ENCODE measurements at places on chromosomes 1 and 21. TPM values are rescaled to one million over a fixed set of nuclear protein-coding genes. Genes with fewer than 3 reads are reported as not detected.

OR2T33 gene
- not detected for total RNA-seq

TPTE gene
- not detected for total RNA-seq

MIS18A gene
- total RNA-seq: 15.6 TPM

CIART gene
- 1.8 TPM for total RNA-seq

DNA sequence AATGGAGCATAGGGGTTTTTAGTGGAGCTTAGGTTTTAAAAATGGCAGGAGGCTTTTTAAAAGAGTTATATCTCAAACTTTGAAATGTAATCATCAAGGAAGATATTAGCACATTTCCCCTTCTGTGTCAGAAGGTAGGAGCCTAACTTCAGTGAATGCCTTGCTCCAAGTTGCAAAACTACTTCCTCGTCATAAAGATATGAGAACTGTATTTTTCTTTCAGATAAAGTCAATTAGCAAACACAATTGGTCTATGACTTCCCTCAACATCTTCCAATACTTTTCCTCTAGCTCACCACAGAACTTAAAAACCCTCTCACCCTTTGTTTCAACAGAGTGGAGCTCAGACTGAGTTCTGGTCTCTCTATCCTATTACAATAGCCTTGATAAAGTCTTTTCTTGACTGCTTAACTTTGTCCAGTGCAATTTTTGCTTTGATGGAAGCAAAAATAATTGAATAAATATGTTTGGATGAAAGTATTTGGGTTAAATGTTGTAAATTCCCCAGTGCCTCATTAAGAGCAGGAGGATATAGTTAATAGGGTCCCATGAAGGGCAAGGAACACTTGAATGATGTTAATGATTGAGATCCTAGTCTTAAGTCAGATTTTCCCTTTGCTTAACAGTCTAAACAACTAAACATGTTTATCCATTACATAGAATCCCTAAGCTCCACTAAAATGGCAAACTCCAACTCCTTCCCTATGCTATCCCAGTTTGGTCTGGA, 58.9 kb downstream of the TNFSF18 start:
- no peak for DNase-seq

DNA sequence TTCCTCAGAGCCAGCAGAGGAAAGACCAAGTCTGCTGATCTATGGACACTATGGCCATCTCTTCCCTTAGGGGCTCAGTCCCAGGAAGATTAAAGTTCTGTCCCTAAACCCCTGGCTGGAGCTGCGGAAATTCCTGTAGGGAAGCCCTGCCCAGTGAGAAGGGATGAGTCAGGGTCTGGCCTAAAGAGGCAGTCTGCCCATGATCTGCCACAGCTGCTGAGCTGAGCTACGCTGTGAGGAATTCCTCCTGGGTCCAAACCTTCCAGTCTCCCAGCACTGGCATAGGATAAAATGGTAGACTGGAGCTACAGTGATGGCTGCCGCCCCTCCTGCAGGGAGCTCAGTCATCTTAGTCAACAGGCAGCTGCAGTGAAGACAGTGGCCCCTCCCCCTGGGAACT, 213.7 kb downstream of the BRINP2 start:
- DNase-seq: no peak

DNA sequence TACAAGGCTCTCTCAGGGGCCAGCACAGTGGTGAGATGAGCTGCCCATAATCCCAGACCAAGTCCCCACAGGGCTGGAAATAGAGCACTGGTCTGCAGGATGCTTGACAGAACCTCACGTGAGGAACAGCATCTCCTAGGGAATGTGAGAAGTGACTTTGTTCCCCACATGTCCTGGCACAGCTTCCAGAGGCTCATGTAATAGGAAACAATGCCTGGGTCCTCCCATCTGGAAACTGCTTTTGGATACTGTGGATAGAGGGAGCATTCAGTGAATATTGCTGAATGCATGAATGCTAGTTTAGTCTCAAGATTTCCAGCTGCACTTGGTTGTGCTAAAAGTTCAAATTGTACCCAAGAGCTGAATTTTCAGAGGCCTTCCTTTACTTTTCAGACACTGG, 146.2 kb downstream of the TNR start:
- no peak for DNase-seq

GRCh38 chr1:234572966-234573365, 37.0 kb downstream of the IRF2BP2 start:
- no peak for DNase-seq

- DNase-seq: no peak
Observed at GRCh38 chr1:170044187-170044586, 30.3 kb downstream of the KIFAP3 start.
